ENCODE measurements at places on chromosomes 5 and 9. TPM values are rescaled to one million over a fixed set of nuclear protein-coding genes. Genes with fewer than 3 reads are reported as not detected.
A peak's percentile ranks its signal among the peaks of the same experiment; 100 is the strongest.

DNA sequence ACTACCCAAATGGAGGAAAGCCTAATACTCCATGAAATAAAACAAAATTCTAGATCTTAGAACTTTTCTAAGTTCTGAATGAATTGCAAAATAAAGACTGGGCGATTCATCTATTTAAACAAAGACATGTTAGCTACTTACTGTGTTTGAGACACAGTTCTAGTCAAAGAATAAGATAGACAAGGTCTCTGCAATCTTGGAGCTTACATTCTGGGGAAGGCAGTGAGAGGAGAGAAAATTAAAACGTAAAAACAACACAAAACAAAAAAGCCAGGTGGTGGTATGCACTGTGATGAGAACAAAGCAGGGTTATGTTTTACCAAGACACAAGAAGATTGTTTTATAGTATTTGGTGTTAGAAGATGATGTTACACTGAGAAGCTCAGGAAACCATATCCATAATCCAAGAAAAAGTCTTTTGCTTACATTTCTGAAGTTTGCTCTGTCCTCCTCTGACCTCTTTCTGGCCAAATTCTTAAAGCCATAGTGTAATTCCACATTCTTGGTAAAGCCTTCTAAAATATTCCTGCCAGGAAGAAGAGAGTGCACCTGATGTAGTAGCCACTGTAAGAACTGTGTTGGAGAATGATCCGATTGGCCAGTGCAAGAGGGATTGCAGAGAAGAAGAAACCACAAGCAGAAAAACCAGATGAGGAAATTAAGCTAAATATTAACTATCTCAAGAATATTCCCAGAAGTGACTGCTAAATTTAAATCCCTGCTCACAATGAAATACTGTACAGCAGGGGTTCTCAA lies 218.4 kb downstream of the PCSK1 start:
- H3K36me3 ChIP-seq: no peaks in the 10 kb centered on the region
- no peaks in the 10 kb centered on the region for H3K4me1 ChIP-seq
- no peak overlapping the region for H3K4me3 ChIP-seq
- DNase-seq: no peak
- no peak overlapping the region for H3K27ac ChIP-seq

DNA sequence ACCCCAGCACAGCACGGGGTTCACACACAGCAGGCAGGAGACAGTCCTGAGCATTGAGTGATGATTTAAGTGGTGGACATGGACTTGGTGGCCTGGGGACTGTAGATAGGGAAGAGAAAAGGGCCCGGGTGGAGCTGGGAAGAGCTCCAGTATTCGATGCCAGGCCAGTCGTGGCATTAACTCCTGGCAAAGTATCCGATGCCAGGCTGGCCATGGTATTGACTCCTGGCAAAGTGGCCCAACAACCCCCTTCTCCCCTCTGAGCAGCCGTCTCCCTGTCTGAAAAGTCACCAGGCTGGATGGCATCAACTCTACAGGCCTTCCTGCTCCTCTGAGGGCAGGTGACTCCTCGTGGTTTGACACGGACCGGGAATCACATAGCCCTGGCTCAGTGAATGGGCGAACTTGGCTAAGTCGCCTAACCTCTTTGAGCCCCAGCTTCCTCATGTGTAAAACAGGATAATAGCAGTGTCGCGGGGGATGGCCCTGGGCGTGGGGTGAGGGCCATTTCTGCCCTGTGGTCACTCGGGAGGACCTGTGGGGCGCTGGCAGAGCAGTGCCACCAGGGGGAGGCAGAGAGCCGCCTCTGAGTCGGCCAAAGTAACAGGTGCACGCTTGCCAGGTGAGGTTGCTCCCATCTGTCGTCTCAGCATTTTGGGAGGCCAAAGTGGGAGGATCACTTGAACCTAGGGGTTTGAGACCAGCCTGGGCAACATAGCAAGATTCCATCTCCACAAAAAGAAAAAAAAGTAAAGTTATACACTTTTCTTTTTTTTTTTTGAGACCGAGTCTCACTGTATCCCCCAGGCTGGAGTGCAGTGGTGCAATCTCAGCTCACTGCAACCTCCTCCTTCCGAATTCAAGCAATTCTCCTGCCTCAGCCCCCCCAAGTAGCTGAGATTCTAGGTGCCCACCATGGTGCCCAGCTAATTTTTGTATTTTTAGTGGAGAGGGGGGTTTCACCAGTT lies 5.7 kb upstream of the SEC16A start:
- H3K4me3 ChIP-seq: no peak overlapping the region
- H3K27me3 ChIP-seq: no peaks in the 10 kb centered on the region
- H3K27ac ChIP-seq: no peak overlapping the region
- H3K36me3 ChIP-seq: no peaks in the 10 kb centered on the region

Gene C9orf43
- total RNA-seq: not detected

Gene ADAMTSL1
- total RNA-seq: 10.7 TPM

Gene ZBTB26
- total RNA-seq: 11.1 TPM

Gene ACTBL2
- total RNA-seq: not detected

DNA sequence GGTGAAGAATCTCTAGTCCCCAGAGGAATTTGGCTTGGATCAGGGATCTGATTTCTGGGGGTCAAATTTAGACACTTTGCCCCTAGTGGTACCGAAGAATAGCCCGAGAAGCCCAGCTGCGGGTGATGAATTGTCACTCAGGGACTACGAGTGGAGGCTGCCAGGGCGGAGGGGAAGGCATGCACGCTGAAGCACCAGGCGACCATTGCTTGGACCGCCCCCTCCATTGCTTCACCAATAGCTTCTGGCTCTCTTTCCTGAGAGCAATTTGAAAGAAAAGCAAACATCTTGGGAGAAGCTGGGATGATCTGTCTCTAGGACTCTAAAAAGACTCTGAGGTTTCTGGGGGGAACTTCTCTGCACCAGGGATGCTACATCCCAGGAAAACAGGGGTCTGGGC lies 137.6 kb downstream of the CRB2 start:
- no peak overlapping the region for H3K4me3 ChIP-seq
- H3K36me3 ChIP-seq: no peaks in the 10 kb centered on the region
- no peak overlapping the region for H3K27ac ChIP-seq
- peak; percentile 40 for DNase-seq
- no peaks in the 10 kb centered on the region for H3K27me3 ChIP-seq

GRCh38 chr9:94212531-94212930 lies 46.6 kb upstream of the ZNF169 start:
- no peak overlapping the region for H3K27ac ChIP-seq
- DNase-seq: no peak
- no peaks in the 10 kb centered on the region for H3K36me3 ChIP-seq
- no peak overlapping the region for H3K4me3 ChIP-seq
- H3K27me3 ChIP-seq: no peaks in the 10 kb centered on the region

Gene ENTPD2
- 2.2 TPM for total RNA-seq

Gene ICE1
- 30.0 TPM for total RNA-seq

GRCh38 chr5:109365653-109366052 lies 44.1 kb downstream of the PJA2 start:
- H3K4me1 ChIP-seq: peaks cover 24% of the 10 kb centered on the region
- no peaks in the 10 kb centered on the region for H3K27me3 ChIP-seq
- no peak for DNase-seq
- H3K36me3 ChIP-seq: peaks cover 11% of the 10 kb centered on the region

Gene GNA14
- total RNA-seq: 15.0 TPM

- DNase-seq: no peak
- peak overlapping the region; percentile 56 for H3K27ac ChIP-seq
- H3K27me3 ChIP-seq: no peaks in the 10 kb centered on the region
- no peak overlapping the region for H3K4me3 ChIP-seq
- peaks cover 41% of the 10 kb centered on the region for H3K4me1 ChIP-seq
Observed at GRCh38 chr5:14429101-14430050, 152.2 kb upstream of the OTULINL start.

GRCh38 chr9:104313396-104314110 lies 190.5 kb upstream of the OR13F1 start:
- H3K4me1 ChIP-seq: no peaks in the 10 kb centered on the region
- no peak for DNase-seq
- H3K36me3 ChIP-seq: no peaks in the 10 kb centered on the region
- H3K27ac ChIP-seq: no peak overlapping the region
- H3K27me3 ChIP-seq: no peaks in the 10 kb centered on the region
- H3K4me3 ChIP-seq: no peak overlapping the region

DNA sequence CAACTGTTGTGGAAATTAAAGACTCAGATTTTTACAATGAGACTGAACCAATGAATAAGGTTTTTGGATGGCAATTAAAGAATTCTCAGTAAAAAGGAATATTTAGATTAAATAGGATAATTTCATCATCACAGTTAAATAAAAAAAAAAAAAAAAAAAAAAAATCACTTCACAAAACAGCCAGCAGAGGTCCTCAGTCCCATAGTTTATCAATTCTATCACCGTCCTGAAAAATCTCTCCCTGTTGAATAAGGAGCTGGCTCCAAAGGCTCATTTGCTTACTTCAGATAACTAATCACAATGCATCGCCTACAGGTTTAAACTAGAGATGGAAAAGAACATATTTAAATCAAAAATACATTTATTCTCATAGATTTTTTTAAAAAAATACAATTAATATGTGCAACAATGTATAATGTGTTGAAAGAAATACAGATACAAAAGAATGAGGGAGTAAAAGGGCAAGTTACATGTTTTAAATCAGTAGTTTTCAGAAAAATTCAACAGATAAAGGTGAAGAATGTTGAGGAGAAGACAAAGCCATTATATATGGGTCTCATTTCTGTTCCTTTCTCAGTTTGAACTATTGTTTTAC lies 175.8 kb upstream of the CHD1 start:
- H3K4me3 ChIP-seq: no peak overlapping the region
- H3K27me3 ChIP-seq: no peaks in the 10 kb centered on the region
- H3K36me3 ChIP-seq: no peaks in the 10 kb centered on the region
- no peak for DNase-seq
